ENCODE measurements at places on chromosomes 7 and 10.

- DNase-seq = no peak
- no peak overlapping the region for H3K27ac ChIP-seq
- H3K4me1 ChIP-seq = peaks cover 28% of the 10 kb centered on the region
- no peaks in the 10 kb centered on the region for H3K36me3 ChIP-seq
- H3K4me3 ChIP-seq = no peak overlapping the region
- no peaks in the 10 kb centered on the region for H3K27me3 ChIP-seq
Observed at GRCh38 chr10:50362547-50363125, 111.3 kb upstream of the ASAH2 start.

GRCh38 chr10:43971981-43972380 is 323.3 kb upstream of the ZNF32 start:
- no peak for DNase-seq
- H3K36me3 ChIP-seq = no peaks in the 10 kb centered on the region
- no peaks in the 10 kb centered on the region for H3K4me1 ChIP-seq
- H3K27ac ChIP-seq = no peak overlapping the region
- no peak overlapping the region for H3K4me3 ChIP-seq

- peaks cover 4% of the 10 kb centered on the region for H3K36me3 ChIP-seq
- H3K4me1 ChIP-seq = peaks cover 33% of the 10 kb centered on the region
- no peak for DNase-seq
- H3K27me3 ChIP-seq = peaks cover 2% of the 10 kb centered on the region
- peak overlapping the region; percentile 93 for H3K4me3 ChIP-seq
Observed at GRCh38 chr10:27099448-27099847, 846 bp downstream of the ANKRD26 start.

DNA sequence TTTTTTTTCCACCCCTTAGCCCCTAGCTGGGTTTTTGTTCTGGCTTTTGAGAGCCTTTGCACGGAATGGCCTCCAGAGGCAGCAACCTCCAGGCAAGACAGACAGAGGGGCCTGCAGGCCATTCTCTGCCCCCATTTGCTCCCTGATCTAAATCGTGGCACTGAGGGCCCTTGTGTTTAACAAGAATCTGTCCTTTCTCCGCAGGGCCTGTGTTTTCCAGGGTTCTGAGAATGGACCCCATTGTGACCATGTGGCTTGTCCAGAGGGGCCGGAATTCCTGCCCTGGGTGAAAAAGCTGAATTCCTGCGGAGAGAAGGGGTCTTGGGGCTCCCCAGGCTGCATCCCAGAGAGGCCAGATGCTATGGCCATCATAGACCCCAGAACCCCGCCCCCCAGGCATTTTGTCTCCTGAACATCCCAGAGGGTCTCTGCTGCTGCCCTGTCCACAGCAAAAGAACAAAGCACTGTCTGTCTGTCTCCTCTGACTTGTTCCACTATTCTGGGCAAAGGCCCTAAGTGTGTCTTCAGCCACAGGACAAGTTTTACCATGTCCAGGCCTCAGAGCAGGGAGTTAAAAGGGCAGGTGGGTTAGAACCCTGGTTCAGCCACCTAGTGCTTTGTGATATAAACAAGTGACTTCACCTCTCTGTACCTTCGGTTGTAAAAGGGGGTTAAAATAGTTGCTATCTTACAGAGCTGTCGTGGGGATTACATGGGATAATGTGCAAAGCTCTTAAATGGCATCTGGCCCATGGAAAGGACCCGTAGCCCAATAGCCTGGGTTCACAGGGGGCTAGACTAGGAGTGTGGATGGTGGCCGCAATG is 155.6 kb downstream of the SH3PXD2A start:
- peaks cover 10% of the 10 kb centered on the region for H3K4me1 ChIP-seq
- no peak for DNase-seq
- H3K36me3 ChIP-seq = no peaks in the 10 kb centered on the region

DNA sequence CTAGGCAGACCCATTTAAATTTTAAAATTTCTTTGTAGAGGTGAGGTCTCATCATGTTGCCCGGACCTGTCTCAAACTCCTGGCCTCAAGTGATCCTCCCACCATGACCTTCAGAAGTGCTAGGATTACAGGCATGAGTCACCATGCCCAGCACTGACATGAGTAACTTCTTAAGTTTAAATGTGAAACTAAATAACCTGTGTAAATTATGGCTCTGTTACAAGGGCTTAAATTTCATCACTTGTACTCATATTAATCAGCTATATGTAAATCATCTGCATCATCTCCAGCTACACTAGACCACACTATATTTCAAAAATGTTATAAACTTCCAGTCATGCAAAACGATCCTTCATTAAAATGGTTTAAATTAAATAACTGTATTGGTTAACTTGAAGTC is 56.1 kb downstream of the ATAD1 start:
- DNase-seq = peak; percentile 67
- H3K4me3 ChIP-seq = peak overlapping the region; percentile 40
- no peaks in the 10 kb centered on the region for H3K27me3 ChIP-seq
- H3K27ac ChIP-seq = peak overlapping the region; percentile 74
- peaks cover 18% of the 10 kb centered on the region for H3K36me3 ChIP-seq

GRCh38 chr7:4436361-4436895 is 245.7 kb upstream of the FOXK1 start:
- no peak overlapping the region for H3K4me3 ChIP-seq
- no peak for DNase-seq
- no peak overlapping the region for H3K27ac ChIP-seq
- H3K27me3 ChIP-seq = peaks cover 47% of the 10 kb centered on the region
- H3K4me1 ChIP-seq = no peaks in the 10 kb centered on the region

- H3K27ac ChIP-seq = no peak overlapping the region
- no peak overlapping the region for H3K4me3 ChIP-seq
- H3K27me3 ChIP-seq = no peaks in the 10 kb centered on the region
Observed at GRCh38 chr7:47354831-47355541, 226.9 kb downstream of the TNS3 start.

GRCh38 chr7:17681965-17682364 is 258.3 kb downstream of the SNX13 start:
- H3K27me3 ChIP-seq = peaks cover 11% of the 10 kb centered on the region
- no peak overlapping the region for H3K27ac ChIP-seq
- no peak overlapping the region for H3K4me3 ChIP-seq

- no peak overlapping the region for H3K4me3 ChIP-seq
- DNase-seq = no peak
- peaks cover 34% of the 10 kb centered on the region for H3K36me3 ChIP-seq
- H3K27ac ChIP-seq = no peak overlapping the region
Observed at GRCh38 chr10:49458869-49459268, 63.0 kb upstream of the DRGX start.

GRCh38 chr7:101125989-101126650 is 784 bp upstream of the SERPINE1 start:
- peaks cover 54% of the 10 kb centered on the region for H3K4me1 ChIP-seq
- DNase-seq = no peak
- no peak overlapping the region for H3K27ac ChIP-seq
- peaks cover 18% of the 10 kb centered on the region for H3K27me3 ChIP-seq

GRCh38 chr10:100888957-100889356 is 23.8 kb upstream of the SLF2 start:
- H3K36me3 ChIP-seq = no peaks in the 10 kb centered on the region
- no peak overlapping the region for H3K27ac ChIP-seq
- peaks cover 23% of the 10 kb centered on the region for H3K27me3 ChIP-seq
- no peak for DNase-seq
- H3K4me3 ChIP-seq = no peak overlapping the region
- H3K4me1 ChIP-seq = no peaks in the 10 kb centered on the region

DNA sequence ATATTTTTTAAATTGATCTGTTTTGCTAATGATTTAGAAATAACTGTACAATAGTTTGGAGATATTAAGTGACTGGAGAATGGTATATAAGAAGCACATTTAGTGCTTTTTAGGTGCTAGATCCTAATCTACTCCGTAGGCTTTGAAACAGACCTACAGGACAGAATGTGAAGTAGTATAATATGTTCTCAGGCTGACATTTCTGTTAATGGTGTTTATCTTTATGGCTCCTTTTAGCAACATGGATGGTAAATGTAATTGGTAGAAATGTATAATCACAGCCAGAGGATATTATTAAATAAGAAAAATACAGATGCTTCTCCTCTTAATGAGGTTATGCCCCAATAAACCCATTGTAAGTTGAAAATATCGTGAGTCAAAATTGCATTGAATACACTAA is 30.6 kb upstream of the CCDC7 start:
- DNase-seq = no peak
- no peak overlapping the region for H3K27ac ChIP-seq
- no peaks in the 10 kb centered on the region for H3K36me3 ChIP-seq
- no peak overlapping the region for H3K4me3 ChIP-seq

- H3K27me3 ChIP-seq = no peaks in the 10 kb centered on the region
- no peaks in the 10 kb centered on the region for H3K36me3 ChIP-seq
- H3K27ac ChIP-seq = no peak overlapping the region
- H3K4me1 ChIP-seq = no peaks in the 10 kb centered on the region
Observed at GRCh38 chr7:123682690-123683089, 27.0 kb downstream of the LMOD2 start.

DNA sequence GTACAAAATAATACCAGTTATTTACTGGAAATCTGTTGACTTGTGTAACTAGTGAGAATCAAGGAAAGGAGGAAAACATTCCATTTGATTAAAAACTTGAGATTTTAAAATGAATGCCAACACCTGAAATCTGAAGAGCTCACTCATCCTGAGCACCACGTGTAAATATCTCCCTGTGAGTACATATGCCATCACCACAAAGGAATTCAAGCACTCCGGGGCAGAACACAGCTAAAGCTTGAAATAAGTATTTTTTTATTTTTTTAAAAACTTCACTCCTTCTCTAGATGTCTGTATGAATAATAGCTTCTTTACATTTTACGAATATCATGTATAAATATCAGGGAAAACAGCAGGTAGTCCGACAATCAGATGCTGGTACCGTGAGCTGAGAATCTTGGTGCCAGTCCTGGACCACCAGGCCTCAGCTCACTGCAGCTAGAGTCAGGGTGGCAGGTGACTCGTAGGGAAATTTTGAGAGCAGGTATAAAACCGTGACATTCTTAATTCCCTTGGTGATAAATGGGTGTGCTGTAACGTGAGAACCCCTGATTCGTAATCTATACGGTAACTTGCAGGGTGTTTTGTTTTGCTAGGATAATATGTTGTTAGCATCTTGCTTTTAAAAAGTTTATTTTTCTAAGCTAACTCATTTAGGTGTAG is 12.7 kb downstream of the LMTK2 start:
- no peak overlapping the region for H3K4me3 ChIP-seq
- peaks cover 2% of the 10 kb centered on the region for H3K27me3 ChIP-seq
- H3K27ac ChIP-seq = no peak overlapping the region
- H3K4me1 ChIP-seq = peaks cover 40% of the 10 kb centered on the region

All from natural killer cell treated with Interleukin-12 subunit alpha and Interleukin-12 subunit beta and Interleukin-15 and Interleukin-18, amount 100 ng/mL, for 72 hours (primary cell).